ENCODE measurements at places on chromosomes 13 and 19.

GRCh38 chr13:99634672-99635071 lies 133.4 kb downstream of the TM9SF2 start:
- DNase-seq = no peak

- no peak for DNase-seq
Measured at GRCh38 chr13:73967397-73968165, 166.6 kb downstream of the KLF12 start.

- DNase-seq = no peak
Measured at GRCh38 chr13:113058129-113058987, 47.2 kb upstream of the F7 start.

DNA sequence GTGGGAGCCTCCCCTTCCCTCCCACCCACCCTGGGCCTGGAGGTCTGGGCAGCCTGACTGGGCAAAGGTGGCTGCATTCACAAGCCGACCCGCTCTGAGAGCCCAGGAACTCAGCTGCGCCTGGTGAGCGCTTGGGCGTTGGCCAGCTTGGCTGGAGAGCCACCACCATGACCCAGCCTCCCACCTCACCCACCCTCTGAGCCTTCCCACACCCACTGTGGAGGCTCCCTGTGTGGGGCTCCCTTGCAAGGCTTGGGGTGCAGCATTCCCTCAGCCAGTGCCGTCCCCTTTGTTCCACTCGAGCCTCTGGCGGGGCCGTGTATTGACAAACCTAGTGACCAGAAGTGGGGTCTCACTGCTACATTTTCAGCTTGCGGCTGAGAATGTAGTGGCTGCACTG lies 15.0 kb upstream of the QTRT1 start:
- DNase-seq = no peak

DNA sequence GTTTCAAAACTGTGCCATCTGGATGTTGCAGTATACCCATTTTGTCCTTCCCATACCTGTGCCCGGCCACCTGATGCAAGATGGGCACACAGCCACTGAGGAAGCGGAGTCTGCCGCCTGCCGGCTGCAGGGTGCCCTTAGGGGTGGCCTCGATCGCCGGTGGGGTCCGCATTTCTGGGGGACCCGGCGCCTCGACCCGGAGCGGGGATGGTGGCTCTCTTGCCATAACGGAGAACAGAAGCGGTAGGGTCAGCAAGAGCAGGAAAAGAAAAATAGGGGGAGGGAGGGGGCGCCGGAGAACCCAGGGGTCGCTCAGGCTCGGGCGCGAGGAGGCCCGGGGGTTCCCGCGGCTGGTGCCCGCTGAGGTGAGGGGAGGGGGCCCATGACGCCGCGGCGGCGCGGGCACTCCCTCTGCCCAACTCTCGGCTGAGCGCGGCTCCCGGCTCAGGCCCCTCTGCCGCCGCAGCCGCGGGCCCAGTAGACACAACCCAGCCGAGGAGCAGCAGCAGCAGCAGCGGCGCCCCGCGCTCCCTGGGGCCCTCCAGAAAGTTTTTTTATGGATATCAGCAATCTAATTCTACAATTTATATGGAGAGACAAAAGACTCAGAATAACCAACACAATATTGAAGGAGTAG lies 13.8 kb upstream of the CYP4F2 start:
- no peak for DNase-seq

DNA sequence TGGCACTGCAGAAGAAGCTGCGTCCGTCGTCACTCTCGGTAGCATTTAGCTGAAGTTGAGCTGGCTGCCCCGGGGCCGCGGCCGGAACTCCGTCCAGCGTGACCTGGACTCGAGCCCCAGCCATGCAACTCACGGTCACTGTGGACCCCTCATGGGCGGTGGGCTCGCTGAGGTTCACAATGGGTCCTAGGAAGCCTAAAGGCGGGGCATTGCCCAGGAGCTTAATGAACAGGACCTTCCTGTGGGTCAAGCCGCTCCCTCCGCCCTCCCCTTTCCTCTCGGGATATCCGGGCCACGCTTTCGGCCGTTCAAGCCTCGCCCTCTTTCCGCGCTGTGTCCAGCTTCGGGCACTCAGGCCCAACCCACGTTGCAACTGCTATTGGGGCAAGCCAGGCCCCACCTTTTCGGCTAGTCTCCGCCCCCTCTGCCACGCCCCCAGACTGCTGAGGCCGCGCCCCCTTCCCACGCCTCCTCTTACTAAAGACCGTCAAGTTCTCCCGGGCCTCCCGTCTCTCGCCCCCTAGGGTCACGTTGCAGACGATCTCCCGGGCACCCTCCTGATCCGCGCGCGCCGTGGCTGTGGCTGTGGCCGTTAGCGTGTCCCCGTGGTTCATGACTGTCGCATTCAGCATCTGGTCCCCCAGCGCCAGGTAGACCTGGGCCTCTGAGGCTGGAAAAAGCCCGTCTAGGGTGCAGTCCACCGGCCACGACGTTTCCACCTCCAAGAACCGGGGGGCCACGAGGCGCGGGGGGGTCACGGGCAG lies 1.4 kb upstream of the RAVER1 start:
- peak; percentile 62 for DNase-seq

- no peak for DNase-seq
Measured at GRCh38 chr19:54062643-54063042, 1.1 kb downstream of the VSTM1 start.

DNA sequence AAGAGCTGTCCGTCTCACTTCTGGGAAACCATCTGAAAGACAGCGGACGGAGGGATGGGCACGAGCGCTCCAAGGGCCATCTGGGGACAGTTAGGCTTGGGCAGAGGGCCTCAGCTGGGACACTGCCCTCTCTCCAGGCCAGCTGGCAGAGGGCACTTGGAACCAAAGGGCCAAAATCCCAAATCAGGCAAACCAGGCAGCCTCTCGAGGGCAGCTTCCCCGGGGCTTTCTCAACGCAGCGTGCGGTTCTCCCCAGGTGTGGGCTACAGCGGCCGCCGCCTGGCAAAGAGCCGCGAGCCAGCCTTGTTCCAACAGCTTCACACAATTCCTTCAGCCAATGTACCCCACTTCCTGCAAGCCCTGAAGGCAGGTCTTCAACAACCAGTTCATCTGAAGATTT lies 5.0 kb downstream of the MLLT1 start:
- no peak for DNase-seq

- no peak for DNase-seq
Measured at GRCh38 chr19:36115453-36116343, at the start of gene TBCB. Gene TBCB, plus strand, starts transcription at chr19:36115468. Its CDS starts 93 bp downstream, at chr19:36115561.

DNA sequence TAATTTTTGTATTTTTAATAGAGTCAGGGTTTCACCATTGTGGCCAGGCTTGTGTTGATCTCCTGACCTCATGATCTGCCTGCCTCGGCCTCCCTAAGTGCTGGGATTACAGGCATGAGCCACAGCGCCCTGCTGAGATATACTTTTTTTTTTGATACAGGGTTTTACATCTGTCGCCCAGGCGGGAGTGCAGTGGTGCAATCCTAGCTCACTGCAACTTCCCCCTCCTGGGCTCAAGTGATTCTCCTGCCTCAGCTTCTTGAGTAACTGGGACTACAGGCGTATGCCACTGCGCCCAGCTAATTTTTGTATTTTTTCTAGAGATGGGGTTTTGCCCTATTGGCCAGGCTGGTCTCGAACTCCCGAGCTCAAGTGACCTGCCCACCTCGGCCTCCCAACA lies 2.0 kb downstream of the COLGALT1 start:
- no peak for DNase-seq

DNA sequence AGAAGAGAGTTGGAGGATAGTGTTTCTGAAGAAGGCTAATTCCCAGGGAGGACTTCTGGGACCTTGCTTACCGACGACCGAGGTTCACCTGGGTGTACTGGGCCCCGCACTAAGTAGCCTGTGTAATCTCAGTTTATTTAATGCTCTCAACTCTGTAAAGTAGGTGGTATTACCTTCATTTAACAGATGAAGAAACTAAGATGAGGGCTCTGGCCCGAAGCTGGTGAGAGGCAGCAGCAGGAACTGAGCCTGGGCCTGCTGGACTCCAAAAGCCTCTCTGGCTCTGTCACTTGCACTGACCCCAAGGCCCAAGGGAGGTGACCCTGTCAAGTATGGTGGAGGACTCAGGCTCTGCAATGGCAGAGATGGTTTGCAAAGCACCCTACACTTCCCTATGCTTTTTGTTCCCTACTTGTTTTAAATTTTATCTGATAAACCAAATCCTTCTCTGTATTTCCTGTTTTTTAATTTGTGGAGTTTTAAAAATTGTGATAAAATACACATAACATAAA lies 50.6 kb downstream of the GGACT start:
- DNase-seq = peak; percentile 70

- DNase-seq = peak; percentile 48
Measured at GRCh38 chr19:45275370-45275971, 24.4 kb downstream of the MARK4 start.

DNA sequence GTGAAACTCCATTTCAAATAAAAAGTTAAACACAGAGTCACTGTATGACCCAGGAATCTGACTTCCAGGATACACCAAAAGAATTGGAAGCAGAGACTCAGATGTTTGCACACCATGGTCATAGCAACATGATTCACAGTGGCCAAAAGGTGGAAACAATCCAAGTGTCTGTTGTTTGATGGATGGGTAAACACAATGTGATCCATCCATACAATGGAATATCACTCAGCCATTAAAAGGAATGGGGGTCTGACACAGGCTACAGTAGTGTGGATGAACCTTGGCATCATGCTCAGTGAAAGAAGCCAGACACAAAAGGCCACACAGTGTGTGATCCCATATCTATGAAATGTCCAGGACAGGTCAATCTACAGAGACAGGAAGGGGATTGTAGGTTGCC lies 174.3 kb downstream of the PTPRS start:
- DNase-seq = no peak

GRCh38 chr19:41735071-41735600 lies 20.2 kb upstream of the CEACAM6 start:
- no peak for DNase-seq

GRCh38 chr13:114141261-114141996 lies 9.0 kb upstream of the RASA3 start:
- no peak for DNase-seq

DNA sequence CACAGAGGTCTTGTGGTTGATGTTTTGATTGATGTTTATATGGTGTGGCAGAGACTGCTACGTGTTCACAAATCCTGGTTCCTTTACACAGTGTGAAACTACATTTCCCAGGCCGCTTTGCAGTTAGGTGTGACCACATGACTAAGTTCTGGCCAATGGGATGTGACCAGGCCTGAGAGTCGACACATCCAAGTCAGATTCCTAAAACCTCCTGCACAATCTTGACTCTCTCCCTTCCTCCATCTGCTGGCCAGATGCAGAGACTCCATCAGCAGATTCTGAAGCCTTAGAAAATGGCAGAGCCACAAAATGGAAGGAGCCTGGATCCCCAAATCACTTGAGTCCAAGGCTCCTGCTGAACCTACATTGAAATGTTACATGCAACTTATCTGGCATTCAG lies 12.6 kb downstream of the CD37 start:
- DNase-seq = peak; percentile 59

DNA sequence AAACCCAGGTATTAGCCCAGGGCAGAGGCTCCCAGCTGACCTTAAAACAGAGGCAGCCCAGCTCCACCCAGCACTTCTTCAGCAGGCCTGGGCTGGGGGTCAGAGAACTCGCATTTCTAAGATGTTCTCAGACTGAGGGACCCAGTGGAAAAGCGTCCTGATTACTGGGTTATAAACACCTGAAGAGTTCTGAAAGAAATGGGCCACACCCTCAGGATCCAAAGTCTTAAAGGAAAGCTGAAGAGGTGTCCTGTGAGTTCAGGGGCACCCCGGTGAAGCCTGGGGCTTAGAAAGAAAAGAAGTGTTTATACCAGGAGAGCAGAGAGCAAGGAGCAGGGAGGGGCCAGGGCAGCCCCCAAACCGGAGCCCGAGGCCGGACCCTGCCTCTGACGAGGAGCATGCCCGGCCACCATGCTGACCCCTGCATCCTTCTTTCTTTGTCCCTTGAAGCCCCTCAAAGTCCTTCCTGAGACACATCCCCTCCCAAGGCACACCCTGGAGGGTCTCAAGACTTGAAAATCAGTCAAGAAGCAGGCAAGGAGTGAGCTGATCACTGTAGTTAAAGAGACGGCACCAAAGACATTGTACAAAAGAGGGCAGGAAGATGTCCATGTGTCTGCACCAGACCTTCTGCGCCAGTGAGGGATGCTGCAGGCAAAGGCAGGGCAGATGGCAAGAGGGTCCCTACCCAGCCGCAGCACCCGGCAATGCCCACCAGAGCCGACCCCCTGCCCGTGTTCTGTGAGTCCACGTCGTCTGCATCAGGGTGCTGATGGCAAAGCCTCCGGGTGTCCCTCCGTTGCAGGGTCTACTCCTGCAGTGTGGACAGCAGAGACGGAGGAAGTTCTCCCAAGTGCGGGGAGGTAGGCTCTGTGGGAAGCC lies 10.6 kb upstream of the RAB20 start:
- no peak for DNase-seq
